Hepatic stellate cell (primary cell): ENCODE measurements at places on chromosomes 4 and X.

DNA sequence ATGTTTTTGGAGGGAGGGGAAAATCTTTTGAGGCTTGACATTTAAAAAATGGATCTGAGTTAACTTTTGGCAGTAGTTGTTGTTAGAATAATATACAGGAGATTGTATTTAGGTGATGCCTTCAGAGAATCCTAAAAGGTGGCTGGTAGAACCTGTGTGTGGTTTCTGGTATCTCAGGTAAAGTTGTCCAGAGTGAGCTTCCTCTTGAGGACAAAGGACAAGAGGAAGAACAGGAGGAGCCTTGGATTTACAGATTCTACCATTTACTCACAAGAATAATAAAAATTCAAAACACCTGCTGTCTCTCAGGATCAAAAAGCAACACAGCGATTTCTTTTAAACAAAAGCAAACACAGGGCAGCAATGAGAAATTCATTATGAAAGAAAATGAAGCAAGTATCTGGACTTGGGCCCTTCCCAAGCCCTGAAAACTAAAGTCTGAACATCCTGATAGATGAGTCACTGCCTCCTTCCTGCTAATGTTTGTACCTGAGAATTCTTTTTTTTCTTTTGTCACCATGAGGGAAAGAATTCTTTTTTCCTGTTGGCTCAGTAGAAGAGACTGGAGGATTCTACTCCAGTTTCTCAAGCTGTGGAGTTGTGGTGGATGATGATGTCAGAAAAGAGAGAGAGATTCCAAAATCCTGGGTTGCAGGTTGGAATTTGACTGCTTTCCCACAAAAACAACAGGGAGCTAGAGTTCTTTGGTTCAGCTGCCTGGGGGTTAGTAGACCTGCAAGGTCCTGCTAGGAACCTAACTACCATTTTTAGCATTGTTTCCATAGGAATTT lies 31.5 kb upstream of the RAPGEF2 start:
- peak; percentile 14 for DNase-seq

GRCh38 chr4:82578935-82579334 lies 17.1 kb upstream of the TMEM150C start:
- no peak for DNase-seq

- no peak for DNase-seq
Observed at GRCh38 chr4:71665358-71665757, 118.5 kb downstream of the GC start.

DNA sequence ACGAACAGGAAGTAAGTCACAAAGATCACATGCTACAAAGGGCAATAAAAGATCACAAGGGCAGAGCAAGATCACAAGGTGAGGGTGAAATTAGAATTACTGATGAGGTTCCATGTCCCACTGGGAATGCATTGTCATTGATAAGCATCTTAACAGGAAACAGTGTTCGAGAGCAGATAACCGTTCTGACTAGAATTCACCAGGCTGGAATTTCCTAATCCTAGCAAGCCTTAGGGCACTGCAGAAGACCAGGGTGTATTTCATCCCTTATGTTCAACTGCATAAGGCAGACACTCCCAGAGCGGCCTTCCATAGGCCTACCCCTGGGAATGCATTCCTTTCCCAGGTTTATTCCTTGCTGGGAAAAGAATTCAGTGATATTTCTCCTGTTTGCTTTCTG lies 980.6 kb upstream of the LCORL start:
- no peak for DNase-seq

- DNase-seq: no peak
Observed at GRCh38 chrX:147899379-147900114, 12.2 kb upstream of the FMR1 start.

- DNase-seq: no peak
Observed at GRCh38 chrX:123749643-123750042, 16.8 kb upstream of the THOC2 start.

GRCh38 chr4:128846063-128846462 lies 36.6 kb downstream of the JADE1 start:
- DNase-seq: no peak

DNA sequence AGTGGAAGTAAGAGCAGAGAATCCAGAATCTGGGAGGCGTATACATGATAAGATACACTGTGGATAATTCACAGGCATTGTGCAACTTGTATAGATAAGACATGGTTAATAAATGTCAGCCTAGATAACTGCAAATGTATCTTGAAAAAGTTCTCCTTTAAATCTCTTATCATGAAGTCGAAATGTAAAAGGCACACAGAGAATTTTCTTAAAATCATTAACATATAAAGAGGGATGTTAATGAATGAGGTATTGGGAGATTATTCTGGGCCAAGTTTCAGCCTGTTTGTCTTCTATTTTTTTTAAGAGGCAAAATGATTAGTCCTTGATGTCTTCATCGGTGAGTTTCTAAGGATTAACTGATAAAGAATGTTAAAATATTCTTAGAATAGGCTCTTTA lies 835 bp downstream of the TDO2 start:
- DNase-seq: no peak

DNA sequence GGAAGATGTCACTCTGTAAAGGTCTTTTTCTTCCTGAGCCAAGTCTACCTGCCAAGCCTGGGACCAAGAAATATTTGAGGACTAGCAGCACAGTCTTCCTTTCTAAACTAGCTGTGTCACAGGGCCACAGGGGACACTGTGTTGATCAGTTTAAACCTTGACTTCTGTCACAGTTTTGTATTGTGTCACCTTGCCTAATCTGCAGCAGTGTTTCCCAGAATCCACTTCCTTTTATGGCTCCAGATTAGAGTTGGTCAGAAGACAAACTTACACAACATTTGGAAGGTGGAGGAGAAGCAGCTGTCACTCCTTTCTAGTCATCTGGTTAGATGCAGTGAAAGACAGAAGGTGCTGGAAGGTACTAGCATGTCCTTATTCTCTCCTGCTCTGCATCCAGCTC lies 143.1 kb upstream of the BCOR start:
- DNase-seq: no peak
